Liver (tissue), 10 donors: ENCODE measurements at places on chromosomes 6 and 20. TPM values are rescaled to one million over a fixed set of nuclear protein-coding genes. Genes with fewer than 3 reads are reported as not detected.

Gene ID4
- 3.7 TPM for total RNA-seq

Gene CDH26
- total RNA-seq = 0.59 TPM

Gene CFB
- 3,272 TPM for total RNA-seq

DNA sequence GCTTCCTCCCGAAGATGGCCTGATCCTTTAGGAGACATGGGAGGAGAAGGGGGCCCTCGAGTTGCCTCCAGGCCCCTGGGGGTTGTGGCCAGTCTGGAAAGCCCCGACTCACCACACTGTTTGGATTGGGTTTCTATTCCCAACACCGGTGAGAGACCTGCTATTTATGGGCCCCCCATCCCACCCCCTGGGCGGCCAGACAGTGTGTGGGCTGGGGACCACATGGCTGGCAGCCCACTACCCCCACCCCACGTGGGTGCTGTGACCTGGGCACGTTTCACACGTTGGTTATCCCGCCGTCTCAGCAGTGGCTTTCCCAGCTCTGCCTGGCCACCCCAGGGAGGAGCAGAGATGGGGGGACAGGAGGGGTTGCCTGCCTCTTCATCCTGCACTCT is 116.1 kb downstream of the VEGFA start:
- DNase-seq = no peak
- no peak overlapping the region for H3K27ac ChIP-seq
- no peak overlapping the region for H3K4me3 ChIP-seq
- H3K36me3 ChIP-seq = no peaks in the 10 kb centered on the region

DNA sequence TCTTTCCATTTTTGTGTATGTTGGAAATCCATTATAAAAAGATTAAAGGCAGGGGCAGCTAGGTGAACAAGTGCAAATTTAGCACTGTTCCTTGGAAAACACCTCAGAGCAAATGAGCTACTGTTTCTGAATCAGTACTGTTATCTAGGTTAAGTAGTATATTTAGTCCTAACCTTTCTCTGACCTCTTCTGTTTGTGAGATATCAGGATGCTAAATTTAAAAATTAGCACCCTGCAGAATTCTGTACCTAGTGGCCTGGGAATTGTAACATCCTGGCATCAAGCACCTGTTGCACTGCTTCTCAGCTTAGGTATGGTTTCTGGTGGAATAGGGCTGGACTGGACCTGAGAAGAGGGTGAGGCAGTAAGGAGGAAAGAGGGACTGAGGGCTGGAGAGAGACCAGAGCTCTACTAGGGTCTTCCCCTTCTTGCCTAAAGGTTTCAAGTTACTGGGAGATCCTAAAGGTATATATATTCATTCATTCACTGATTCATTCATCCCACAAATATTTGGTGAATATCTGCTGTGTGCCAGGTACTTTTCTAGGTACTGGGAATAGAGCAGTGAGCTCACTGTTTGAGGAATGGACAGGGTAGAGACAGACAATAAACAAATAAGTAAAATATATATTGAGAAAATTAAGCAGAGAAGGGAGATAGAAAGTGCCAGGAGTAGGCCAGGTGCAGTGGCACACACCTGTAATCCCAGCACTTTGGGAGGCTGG is 5.2 kb downstream of the ZNF76 start:
- no peak for DNase-seq
- no peaks in the 10 kb centered on the region for H3K36me3 ChIP-seq
- H3K4me1 ChIP-seq = peaks cover 6% of the 10 kb centered on the region
- H3K27ac ChIP-seq = no peak overlapping the region
- H3K4me3 ChIP-seq = no peak overlapping the region

DNA sequence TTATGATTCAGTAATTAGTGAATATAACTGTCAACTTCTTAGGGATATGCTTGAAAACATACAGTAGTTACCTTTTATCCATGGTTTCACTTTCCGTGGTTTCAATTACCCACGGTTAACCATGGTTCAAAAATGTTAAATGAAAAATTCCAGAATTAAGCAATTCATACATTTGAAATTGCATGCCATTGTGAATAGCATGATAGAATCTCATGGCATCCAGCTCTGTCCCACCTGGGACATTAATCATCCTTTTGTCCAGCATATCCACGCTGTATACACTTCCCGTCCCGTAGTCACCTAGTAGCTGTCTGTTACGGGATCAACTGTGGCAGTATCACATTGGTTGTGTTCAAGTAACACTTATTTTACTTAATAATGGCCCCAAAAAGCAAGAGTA is 781.7 kb upstream of the CITED2 start:
- no peaks in the 10 kb centered on the region for H3K36me3 ChIP-seq
- no peak overlapping the region for H3K4me3 ChIP-seq
- H3K27me3 ChIP-seq = no peaks in the 10 kb centered on the region
- DNase-seq = no peak
- H3K27ac ChIP-seq = no peak overlapping the region

GRCh38 chr6:145018027-145018426 is 717.3 kb downstream of the EPM2A start:
- no peak overlapping the region for H3K27ac ChIP-seq
- no peak overlapping the region for H3K4me3 ChIP-seq
- H3K27me3 ChIP-seq = no peaks in the 10 kb centered on the region
- no peaks in the 10 kb centered on the region for H3K36me3 ChIP-seq
- peaks cover 4% of the 10 kb centered on the region for H3K4me1 ChIP-seq
